ENCODE measurements at places on chromosomes 16 and 17.

DNA sequence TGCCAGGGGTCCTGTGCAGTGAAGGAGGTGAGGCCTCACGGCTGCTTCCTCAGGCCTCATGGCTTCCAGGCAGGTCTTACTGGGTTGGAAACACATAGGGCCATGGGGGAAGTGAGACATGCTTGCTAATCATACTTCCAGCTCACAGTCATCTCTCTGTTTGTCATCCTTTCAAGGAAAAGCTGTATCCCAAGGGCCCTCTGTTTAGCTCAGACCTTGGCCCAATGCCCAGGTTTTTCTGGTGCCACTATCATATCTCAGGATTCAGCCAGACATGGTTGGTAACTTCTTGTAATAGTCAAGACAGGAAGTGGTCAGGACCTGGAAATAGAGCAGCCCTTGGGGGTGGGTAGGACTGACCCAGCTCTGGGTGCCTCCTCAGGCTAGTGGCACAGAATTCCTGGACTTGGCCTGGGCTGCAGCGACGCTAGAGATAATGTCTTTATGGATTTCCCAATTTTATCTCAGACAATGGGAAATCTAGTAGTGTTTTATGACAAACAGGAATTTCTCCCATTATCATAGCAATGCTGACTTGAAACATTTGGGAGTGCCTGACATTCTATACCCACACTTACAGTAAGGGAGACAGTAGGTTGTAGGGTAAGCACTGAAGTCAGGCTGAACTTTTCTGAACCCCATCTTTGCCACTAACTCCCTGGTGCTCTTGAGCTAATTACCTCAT lies 13.5 kb upstream of the ITGB3 start:
- no peak for DNase-seq

- no peak for DNase-seq
Measured at GRCh38 chr16:12988071-12988470, 86.7 kb downstream of the SHISA9 start.

DNA sequence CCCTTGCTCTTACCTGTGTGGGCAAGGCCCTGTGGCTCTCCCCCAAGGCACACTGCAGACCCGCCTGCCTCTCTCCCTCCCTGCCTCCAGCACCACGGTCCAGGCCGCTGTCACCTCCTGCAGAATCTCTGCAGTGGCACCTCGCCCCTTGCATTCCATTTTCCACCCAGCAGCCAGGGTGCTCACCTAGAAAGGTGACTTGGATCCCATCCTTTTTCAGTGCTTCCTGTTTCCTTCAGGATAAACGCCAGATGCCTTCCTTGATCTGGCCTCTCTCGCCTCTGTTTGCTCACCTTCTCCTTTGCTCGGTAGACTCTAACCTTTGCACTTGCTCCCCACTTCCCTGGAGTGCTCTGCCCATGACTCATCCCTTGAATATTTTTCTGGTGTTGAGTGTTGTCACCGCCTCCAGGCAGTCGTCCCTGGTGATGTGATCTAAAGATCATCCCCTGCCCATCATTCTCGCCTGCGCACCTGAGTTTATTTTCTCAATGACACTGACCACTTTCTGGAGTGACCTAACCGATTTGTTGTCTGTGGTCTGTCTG lies 79.2 kb upstream of the LGALS9 start:
- DNase-seq, result no peak

- DNase-seq, result no peak
Measured at GRCh38 chr17:69725146-69725545, 310.6 kb downstream of the MAP2K6 start.

- DNase-seq, result peak; percentile 61
Measured at GRCh38 chr17:50863221-50863843, 2.8 kb downstream of the TOB1 start.

- DNase-seq, result no peak
Measured at GRCh38 chr17:48604770-48605329, at the start of gene HOXB6. TSS of gene HOXB6 (minus strand) at chr17:48604986. CDS start at chr17:48598150, 6,836 bp downstream.

DNA sequence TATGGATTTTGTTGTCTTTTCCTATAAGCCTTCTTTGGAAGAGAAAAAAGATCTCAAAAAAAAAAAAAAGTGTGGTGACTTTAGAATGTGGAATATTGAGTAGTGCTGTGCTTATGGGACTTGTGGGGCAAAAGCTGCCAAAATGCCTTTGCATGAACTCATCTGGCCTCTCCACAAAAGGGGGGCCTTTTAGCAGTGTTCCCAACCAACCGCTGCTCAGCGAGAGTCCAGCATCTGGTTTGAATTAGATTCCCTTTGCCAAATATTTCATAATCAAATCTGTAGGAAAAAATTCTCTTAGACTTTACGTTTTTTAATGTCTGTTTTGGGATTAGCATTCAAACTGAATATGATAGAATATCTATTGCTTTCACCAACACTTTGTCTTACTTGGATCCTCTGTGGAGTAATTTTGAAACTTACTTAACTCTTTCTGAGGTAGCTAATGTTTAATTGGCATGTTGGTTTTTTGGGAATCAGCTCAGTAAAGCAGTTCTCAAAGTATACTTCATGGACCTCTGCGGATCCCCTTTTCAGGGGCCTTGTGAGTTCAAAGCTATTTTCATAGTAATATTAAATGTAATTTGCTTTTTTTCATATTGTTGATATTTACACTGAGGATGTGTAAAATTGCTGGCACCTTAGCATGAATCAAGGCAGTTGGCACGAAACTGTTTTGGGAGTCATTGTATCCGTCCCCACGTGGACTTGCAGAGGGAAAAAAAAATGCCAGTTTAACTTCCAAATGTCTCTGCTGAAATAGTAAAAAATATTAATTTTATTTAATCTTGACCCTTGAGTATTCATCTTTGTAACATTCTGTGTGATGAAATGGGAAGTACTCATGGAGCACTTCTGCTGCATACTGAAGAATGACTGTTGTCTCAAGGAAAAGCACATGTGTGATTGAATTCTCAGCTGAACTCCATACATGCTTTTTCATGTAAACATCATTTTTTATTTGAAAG lies 34.7 kb upstream of the VPS4A start:
- no peak for DNase-seq

- no peak for DNase-seq
Measured at GRCh38 chr17:59167571-59168001, 12.0 kb downstream of the PRR11 start.

DNA sequence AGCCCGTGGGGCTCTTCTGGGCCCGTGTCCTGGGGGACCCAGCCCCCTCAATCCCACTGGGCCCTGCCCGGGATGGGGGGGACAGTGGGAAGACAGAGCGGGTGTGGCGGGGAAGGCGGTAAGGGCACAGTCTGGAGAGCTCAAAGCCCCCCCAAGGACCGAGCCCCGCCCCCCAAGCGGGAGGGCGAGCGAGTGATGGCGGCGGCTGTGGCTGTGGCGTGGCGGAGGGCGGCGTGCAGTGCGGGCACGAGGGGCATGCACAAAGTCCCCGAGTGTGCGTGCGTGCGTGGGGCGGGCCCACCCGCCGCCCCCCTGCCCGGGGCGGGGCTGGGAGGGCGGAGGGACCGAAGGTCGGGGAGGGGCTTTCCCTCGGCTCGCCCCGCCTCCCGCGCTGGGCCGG lies 3.6 kb upstream of the WDR24 start:
- no peak for DNase-seq

DNA sequence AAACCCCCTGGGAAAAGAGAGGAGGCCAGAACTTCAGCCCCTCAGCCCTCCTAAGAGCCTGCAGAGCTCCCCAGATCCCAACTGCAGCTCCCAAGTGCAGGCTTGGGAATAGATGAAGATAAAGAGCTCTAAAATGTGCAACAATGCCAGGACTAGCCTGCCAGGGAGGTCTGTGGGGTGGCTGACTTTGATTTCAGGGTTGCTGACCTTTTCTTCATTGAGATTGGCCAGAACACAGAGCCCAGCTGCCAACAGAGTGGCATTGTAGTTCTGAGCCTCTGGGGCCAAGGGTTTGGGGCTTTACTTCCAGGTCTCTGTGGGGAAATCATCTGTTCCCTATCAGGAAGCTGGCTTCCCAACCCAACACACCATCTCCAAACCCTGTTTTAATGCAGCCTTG lies 120.6 kb downstream of the COPRS start:
- no peak for DNase-seq

DNA sequence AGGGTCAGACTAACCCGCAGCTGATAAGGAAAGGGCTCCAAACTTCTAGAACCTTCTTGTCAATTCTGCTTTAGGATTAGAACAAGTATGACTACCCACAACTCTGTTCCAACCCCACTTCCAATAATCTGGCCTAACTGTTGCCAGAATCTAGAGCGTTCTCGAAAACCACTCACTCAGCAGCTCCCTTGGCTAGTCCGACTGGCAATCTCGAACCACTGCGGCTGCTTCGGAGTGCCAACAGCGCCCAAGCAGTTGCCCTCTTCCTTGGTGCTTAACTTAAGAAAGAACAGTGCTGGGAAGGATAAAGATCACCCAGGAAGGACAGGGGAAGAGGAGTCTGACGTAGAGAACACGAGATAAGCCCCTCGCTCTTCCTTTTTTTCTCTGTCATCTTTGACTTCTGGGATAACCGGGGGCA lies 818 bp downstream of the DNAJC7 start:
- peak; percentile 15 for DNase-seq

DNA sequence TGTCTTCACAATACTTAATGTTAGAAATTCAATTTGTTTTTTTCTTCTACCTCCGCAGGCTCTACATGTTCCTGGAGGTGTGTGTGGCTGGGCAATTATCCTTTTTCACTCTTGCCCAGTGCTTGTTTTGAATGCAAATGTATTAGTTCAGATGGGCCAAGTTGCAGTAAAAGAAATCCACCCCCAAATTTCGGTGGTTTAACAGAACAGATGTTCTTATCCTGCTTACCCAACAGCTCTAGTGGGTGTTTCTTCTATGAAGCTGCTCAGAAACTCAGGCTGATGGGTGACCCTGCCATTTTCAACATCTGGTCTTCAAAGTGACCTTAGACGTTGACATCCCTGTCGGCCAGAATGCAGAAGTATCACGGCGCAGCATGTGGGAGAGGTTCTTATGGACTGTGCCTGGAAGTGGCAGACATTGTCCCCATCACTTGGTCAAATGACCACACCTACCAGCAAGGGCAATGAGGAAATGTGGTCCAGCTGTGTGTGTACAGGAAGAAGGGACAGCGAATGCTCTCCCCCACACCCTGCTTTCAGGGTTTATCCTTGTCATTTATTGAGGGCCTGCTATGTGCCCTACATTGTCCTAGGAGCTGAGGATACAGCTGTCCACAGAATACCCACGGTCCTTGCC lies 157.3 kb downstream of the CDH13 start:
- DNase-seq, result no peak

DNA sequence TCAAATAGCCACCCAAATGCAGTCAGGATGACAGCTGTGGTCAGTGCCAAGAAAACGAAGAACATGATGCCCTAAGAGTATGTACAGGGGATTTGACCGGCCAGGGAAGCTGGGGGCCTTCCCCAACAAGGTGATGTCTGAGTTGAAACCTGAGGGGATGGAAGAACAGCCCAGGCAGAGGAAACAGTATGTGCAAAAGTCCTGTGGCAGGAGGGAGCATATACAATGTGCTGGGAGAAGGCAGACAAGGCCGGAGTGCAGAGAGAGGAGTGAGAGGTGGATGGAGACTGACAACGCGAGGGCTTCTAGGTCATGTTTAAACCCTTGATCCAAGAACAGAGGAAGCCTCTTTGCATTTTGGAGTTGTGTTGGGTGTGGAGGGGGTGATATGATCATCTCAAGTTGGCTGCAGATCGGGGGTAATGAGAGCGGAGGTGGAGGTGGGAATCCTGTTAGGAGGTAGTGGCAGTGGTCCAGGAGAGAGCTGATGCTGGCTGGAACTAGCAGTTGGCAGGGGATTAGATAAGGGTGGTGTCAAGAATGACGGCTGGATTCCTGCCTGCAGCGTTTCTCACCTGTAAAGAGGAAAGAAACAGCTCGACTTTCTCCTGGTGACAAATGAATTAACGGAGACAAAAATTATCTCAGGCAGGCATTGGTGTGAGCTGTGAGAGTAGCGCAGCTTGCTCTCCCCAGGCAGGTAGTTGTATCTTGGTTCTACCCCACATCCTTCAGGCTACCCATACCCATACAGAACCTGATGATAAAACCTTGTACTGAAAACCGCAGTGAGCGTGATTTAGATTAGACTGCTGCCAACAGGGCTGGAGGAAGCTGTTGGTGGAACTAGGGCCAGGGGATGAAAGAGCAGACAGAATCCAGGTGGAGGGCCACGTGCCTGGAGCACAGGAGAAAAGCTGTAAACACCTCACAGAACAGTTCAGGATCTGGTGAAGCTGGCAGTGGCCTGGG lies 37.2 kb upstream of the NGFR start:
- DNase-seq, result no peak

- no peak for DNase-seq
Measured at GRCh38 chr17:62075308-62075815, 10.3 kb upstream of the MED13 start.

DNA sequence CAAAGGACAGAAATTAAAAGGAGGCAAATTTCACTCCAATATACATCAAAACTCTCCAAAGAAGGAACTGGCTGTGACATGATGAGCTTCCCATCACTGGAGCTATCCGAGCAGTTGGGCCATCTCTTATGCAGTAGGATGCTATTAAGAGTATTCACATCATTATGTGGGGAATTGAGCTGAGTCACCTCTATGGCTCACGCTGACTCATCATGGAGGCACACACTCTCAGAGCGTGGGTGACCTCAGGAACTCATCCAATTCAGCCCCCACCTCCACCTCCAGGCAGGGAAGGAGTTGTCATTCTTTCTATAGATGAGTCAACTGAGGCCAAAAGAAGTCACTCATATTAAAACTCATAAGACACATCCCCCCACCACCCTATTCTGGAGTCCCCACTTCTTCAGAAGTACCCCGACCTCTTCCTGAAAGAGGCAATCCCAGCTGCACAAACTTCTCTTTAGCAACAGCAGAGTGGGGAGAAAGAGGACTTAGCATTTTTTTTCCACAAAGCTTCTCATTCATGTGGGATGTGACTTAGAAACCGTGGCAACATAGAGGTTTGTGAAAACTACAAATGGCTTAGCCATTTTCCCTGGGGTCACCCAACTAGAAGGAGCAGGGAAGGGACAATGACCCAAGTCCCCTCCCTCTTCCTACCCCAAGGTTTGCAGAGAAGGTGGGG lies 32.5 kb downstream of the ABCC12 start:
- DNase-seq, result no peak

GRCh38 chr16:16045879-16046278 lies 96.5 kb downstream of the ABCC1 start:
- no peak for DNase-seq

DNA sequence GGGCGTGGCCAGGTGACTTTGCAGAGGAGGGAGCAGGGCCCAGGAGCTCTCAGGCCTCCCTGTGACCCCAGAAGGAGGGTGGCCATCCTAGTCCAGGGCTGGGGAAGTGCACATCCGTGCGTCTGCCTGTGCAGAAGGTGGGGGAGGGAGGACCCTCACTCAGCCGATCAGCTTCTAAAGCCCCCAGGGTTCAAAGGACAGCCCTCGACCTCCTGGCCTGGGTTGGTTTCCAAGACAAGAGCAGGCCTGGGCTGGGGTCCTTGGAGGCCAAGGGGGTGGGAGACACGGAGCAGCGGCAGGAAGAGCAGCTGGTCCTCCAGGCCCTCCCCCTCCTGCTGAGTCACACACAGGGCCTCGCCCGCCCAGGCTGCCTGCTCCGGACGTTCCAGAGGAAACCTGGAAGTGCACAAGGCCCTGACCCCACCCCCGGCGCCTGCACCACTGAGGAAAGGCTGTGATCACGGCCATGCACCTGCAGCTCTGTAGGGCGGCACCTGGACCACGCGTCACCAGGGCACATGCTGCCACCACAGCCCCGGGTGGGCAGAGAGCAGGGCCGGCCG lies 67.1 kb upstream of the ZNF469 start:
- DNase-seq, result no peak

All from C1 segment of cervical spinal cord (tissue), 14 donors.